ENCODE measurements at places on chromosomes 2 and 18.

DNA sequence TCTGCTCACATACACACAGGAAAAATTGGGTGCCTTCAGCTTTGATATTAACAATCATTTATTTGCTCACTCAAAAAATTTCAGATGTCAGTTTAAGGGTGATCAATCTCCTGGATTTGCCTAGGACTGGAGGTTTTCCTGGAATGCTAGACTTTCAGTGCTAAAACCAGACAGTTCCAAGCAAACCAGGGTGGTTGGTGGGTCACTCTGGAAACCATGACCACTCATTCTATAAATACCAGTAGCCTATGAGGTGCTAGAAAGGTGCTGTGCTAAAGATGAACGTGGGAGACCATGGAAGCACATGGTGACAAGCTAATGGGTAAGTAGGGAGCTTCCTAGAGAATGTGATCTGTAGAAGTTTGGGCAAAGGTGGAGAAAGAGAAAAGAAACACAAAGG is 25.4 kb upstream of the STPG4 start:
- DNase-seq: no peak
- no peak overlapping the region for H3K27ac ChIP-seq
- H3K4me1 ChIP-seq: peaks cover 7% of the 10 kb centered on the region
- H3K27me3 ChIP-seq: no peaks in the 10 kb centered on the region

DNA sequence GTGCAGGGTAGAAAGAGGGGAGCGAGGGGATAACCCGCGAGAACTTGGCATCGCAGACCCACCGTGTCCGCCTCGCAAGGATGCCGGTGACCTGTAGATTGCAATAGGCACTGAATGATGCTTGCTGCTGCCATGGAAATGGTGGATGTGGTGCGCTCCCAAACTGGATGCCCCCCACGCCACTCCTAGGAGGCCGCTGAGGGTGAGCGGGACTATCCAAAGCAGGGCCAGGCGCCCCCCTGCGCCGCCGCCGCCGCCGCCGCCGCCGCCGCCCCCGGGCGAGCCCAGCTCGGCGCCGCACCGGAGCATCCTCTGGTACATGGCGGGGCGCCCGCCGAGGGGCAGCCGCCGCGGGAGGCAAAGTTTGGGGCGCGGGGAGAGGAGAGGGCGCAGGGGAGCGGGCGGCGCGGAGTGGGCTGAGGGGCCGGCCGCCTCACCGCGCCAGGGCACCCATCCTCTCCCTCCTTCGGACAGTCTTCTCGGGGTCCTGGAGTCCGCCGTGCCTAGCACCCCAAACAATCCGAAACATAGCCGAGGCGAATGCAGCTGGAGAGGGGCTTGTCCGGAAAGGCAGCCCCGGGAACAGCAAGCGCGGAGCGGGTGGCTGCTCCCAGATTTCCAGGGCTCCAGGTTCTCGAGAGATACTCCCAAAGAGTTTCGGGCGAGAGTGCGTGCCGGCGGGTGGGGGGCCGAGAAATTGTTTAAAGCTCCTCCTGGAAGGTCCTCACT is 685.1 kb downstream of the NRXN1 start:
- H3K27me3 ChIP-seq: no peaks in the 10 kb centered on the region
- no peak overlapping the region for H3K4me3 ChIP-seq
- no peaks in the 10 kb centered on the region for H3K4me1 ChIP-seq

- peaks cover 17% of the 10 kb centered on the region for H3K4me1 ChIP-seq
- H3K27me3 ChIP-seq: no peaks in the 10 kb centered on the region
- DNase-seq: peak; percentile 54
- H3K36me3 ChIP-seq: no peaks in the 10 kb centered on the region
- H3K4me3 ChIP-seq: no peak overlapping the region
- H3K27ac ChIP-seq: no peak overlapping the region
Measured at GRCh38 chr2:54468673-54469072, 12.5 kb downstream of the SPTBN1 start.

DNA sequence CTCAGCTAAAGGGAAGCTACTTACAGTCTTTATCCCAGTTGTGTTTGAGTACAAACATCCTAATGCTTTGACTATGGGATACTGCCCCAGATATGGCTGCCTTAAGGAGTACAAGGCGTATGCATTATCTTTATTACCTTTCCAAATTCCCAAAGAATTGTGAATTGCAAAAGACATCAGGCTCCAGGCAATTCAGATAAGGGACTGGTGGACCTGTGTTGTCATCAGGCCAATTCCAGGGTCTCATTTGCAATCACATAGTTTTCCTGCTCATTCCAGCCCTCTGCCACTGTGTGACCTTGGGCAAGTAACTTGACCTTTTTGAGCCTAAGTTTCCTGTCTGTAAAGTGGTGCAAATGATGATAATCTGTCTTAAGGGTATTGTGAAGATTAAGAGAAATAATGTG is 137.5 kb downstream of the FMNL2 start:
- no peaks in the 10 kb centered on the region for H3K27me3 ChIP-seq
- H3K4me3 ChIP-seq: no peak overlapping the region
- no peak overlapping the region for H3K27ac ChIP-seq
- no peak for DNase-seq

DNA sequence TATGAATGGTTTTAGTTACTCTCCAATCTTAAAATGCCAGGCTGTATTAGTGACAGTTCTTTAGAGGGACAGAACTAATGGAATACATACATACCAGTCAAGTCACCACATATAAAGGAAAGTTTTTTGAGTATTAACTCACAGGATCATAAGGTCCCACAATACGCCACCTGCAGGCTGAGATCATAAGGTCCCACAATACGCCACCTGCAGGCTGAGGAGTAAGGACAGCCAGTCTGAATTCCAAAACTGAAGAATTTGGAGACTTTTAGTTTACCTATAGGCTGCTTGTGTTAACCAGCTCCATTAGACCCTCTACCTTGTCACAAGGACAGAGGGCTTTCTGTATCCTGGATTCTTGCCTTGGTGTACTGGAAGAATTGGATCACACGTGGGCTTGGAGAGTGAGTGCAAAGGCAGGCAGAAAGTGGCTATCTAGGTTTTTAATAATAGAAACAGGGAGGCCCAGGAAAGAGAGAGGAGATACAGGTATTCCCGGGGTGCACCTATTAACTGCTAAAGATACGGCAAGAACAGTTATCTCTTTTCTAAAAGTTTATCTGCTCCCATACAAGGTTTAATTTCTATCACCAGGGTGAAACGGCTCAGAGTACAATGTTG is 234.9 kb upstream of the CYRIA start:
- no peaks in the 10 kb centered on the region for H3K27me3 ChIP-seq
- no peak for DNase-seq
- H3K36me3 ChIP-seq: no peaks in the 10 kb centered on the region
- H3K4me1 ChIP-seq: no peaks in the 10 kb centered on the region
- no peak overlapping the region for H3K27ac ChIP-seq
- no peak overlapping the region for H3K4me3 ChIP-seq

- H3K4me3 ChIP-seq: no peak overlapping the region
- H3K27me3 ChIP-seq: no peaks in the 10 kb centered on the region
- H3K27ac ChIP-seq: no peak overlapping the region
- DNase-seq: no peak
Measured at GRCh38 chr2:28432362-28432761, 39.7 kb downstream of the FOSL2 start.

- H3K4me3 ChIP-seq: no peak overlapping the region
- no peaks in the 10 kb centered on the region for H3K27me3 ChIP-seq
- peaks cover 23% of the 10 kb centered on the region for H3K36me3 ChIP-seq
- no peak overlapping the region for H3K27ac ChIP-seq
- no peaks in the 10 kb centered on the region for H3K4me1 ChIP-seq
- no peak for DNase-seq
Measured at GRCh38 chr18:63982361-63982760, 12.5 kb downstream of the SERPINB8 start.

DNA sequence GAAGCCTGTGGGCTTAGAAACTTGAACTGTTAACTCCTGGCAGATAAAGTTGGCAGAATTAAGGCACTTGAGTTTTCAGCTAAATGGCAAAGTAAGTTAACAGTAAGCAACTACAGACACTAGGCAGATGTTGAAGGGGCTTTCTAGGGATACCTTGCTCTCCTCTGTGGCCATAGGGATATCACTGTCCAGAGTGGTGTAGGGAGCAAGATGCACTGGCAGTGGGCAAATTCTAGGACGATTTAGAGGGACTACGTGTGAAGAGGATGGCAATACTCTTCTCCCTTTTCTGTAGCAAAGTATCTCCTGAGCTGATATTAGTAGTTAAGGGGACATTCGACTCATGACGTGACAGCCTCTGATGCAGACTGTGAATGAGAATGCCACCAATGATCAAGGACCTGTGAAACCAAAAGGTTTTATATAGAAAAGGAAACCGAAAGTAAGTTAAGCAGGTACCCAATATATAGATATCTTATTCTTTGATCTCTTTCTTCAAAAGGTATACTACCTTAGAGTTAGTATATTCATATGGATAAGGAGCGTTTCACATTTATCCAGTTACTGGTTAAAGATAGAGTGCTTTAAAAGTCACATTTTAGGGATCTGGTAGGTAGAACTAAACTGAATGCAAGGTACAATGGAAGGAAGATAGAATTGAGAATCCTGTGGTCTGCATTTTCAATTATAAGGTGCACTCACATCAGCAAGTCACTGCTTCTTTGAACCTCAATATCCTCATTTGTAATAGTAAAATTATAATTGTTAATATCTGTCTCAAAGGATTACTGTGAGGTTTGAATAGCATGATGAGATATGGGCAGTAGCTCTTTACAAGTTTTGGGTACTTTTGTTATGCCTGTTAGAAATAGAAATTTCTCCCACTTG is 106.4 kb downstream of the KCNH7 start:
- no peaks in the 10 kb centered on the region for H3K36me3 ChIP-seq
- no peak overlapping the region for H3K4me3 ChIP-seq
- no peak overlapping the region for H3K27ac ChIP-seq
- H3K4me1 ChIP-seq: no peaks in the 10 kb centered on the region

- no peak overlapping the region for H3K27ac ChIP-seq
- no peaks in the 10 kb centered on the region for H3K36me3 ChIP-seq
- H3K27me3 ChIP-seq: no peaks in the 10 kb centered on the region
- no peaks in the 10 kb centered on the region for H3K4me1 ChIP-seq
Measured at GRCh38 chr2:122136056-122136455, 380.6 kb downstream of the TSN start.

- no peak overlapping the region for H3K27ac ChIP-seq
- peaks cover 8% of the 10 kb centered on the region for H3K27me3 ChIP-seq
- H3K36me3 ChIP-seq: no peaks in the 10 kb centered on the region
- H3K4me3 ChIP-seq: no peak overlapping the region
- DNase-seq: no peak
Measured at GRCh38 chr18:35890323-35890722, 82.2 kb upstream of the RMP24 start.

- H3K4me3 ChIP-seq: no peak overlapping the region
- no peaks in the 10 kb centered on the region for H3K27me3 ChIP-seq
- no peak overlapping the region for H3K27ac ChIP-seq
- DNase-seq: peak; percentile 65
- H3K36me3 ChIP-seq: no peaks in the 10 kb centered on the region
- peaks cover 1% of the 10 kb centered on the region for H3K4me1 ChIP-seq
Measured at GRCh38 chr18:28584731-28585130, 407.8 kb upstream of the CDH2 start.

- peaks cover 64% of the 10 kb centered on the region for H3K36me3 ChIP-seq
- no peak for DNase-seq
- H3K4me3 ChIP-seq: no peak overlapping the region
- H3K27me3 ChIP-seq: no peaks in the 10 kb centered on the region
- H3K27ac ChIP-seq: no peak overlapping the region
Measured at GRCh38 chr18:74513883-74514205, 17.7 kb downstream of the CNDP2 start.

- H3K4me1 ChIP-seq: no peaks in the 10 kb centered on the region
- H3K27ac ChIP-seq: no peak overlapping the region
- no peak for DNase-seq
- H3K36me3 ChIP-seq: peaks cover 13% of the 10 kb centered on the region
- no peak overlapping the region for H3K4me3 ChIP-seq
- 0 out of 2 replicates have a peak, but pooled peaks cover 2% of the 10 kb centered on the region for H3K27me3 ChIP-seq
Measured at GRCh38 chr2:73961823-73962615, 22.7 kb upstream of the TET3 start.

GRCh38 chr2:49618491-49618890 is 464.2 kb upstream of the FSHR start:
- H3K4me1 ChIP-seq: no peaks in the 10 kb centered on the region
- H3K27ac ChIP-seq: no peak overlapping the region
- no peaks in the 10 kb centered on the region for H3K36me3 ChIP-seq
- no peaks in the 10 kb centered on the region for H3K27me3 ChIP-seq
- no peak for DNase-seq
- H3K4me3 ChIP-seq: no peak overlapping the region

DNA sequence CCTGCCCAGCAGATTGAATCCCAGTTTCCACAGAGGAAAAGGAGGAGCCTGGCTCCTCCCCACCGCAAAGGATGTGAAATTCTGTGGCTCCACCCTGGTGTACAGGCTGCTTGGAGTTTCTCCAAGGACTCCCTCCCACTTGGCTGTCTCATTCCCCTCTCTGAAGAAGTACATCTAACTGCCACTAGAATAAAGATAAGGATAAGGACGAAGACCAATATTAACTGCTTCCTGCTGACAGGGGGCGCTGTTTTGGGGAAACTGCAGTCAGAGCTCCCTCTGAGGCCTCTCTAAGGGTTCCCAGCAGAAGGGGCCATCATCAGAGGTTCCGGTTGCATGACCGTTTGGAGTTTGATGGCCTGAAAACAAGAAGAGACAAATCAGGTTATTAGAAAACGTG is 790.9 kb downstream of the CPS1 start:
- DNase-seq: no peak
- H3K36me3 ChIP-seq: no peaks in the 10 kb centered on the region
- H3K27ac ChIP-seq: no peak overlapping the region
- no peaks in the 10 kb centered on the region for H3K4me1 ChIP-seq
- no peaks in the 10 kb centered on the region for H3K27me3 ChIP-seq
- no peak overlapping the region for H3K4me3 ChIP-seq

DNA sequence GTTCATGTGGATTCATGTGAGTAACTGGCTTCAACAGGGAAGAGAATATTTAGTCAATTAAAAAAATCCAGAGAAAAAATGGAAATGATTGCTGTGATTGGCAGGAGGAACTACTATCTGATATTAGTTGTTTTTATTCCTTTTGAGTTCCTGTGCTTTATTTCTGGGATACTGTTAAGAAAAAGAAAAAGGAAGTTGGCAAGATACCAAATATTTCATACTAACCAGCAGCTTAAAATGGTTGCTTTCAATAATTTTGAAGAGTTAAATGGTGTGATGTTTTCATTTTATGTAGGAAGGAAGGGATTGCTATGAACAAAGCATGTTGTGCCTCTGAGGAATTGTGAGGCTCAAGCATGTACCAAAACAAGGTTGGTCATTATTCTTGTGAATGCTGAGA is 8.1 kb upstream of the MTX2 start:
- H3K27ac ChIP-seq: no peak overlapping the region
- H3K4me3 ChIP-seq: no peak overlapping the region
- no peak for DNase-seq
- no peaks in the 10 kb centered on the region for H3K4me1 ChIP-seq

DNA sequence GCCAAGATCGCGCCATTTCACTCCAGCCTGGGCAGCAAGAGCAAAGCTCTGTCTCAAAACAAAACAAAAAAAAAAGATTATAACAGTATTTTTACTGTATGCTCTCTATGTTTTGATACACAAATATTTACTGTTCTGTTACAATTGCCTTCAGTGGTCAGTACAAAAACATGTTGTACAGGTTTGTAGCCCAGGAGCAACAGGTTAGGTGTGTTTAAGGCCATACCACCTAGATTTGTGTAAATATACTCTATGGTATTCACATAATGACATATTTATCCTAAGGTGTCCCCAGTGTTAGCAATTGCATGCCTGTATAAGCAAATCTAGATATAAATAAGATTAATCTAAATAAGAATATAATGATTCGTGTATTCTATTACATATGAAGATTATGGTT is 625.0 kb downstream of the TMEM182 start:
- no peaks in the 10 kb centered on the region for H3K36me3 ChIP-seq
- H3K4me3 ChIP-seq: no peak overlapping the region
- DNase-seq: no peak
- no peak overlapping the region for H3K27ac ChIP-seq

Data from IMR-90 (cell line).